CD8-positive, alpha-beta memory T cell (primary cell): ENCODE measurements at places on chromosomes 2 and 18. TPM values are rescaled to one million over a fixed set of nuclear protein-coding genes. Genes with fewer than 3 reads are reported as not detected.

DNA sequence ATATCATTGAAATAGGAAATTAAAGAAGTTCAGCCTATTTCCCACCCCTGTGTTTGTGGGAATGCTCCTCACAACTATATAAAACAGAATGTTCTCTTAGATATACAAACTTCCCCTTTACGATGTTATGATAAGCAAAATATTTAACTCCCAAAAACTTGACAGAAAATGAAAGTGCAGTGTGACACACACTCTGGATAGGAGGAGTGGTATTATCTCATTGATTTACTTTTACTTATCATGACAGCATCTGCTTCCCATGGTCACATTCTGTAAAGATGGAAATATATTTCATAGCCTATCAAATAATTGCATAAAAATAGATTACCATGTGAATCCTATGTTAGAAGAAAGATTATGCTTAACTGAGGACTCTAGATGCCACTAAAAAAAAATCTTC, 96.6 kb upstream of the STK17B start:
- peak overlapping the region; percentile 28 for H3K27ac ChIP-seq
- H3K27me3 ChIP-seq: no peaks in the 10 kb centered on the region
- no peak for DNase-seq

DNA sequence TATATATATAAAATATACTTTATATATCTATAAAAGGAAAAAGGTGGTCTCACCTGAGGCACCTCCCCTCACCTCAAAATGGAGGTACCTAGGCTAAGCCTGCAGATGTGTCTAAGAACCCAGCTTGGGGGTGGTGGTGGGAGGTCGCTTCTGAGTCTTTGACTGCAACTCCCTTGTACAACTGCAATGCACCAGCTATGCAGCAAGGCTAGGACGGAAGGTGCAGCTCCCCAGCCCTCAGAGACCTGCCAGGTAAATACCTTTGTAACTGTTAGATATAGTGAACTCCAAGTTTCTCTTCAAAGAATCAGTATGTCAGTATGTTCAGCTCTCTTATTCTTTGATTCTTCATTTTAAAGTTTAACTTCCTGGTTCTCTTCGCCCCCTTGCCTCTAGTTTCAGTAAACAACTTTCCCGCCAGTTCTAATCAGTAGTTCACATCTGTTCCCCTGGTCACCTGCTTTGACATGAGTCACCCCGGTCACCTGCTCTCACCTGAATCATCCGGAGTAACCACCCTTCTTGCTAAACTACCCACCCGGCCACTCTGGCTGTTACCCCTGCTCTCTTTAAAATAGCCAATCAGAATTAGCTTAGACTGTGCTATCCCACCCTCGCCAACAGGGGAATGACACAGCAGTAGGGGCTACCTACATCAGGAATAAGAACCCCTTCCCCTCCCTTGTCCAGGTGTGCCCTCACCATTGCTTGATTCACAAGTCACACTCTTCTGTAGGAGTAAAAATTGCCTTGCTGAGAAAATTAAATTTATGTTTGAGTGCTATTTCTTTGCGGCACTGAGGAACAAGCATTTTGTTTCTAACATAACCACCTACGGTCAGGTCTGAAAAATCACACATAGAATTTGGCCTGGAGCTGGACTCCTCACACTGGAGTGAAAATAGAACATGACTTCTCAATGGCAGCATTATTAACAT, 24.7 kb upstream of the IMPA2 start:
- no peaks in the 10 kb centered on the region for H3K4me1 ChIP-seq
- no peaks in the 10 kb centered on the region for H3K27me3 ChIP-seq
- no peak overlapping the region for H3K27ac ChIP-seq
- DNase-seq: no peak
- no peaks in the 10 kb centered on the region for H3K36me3 ChIP-seq

GRCh38 chr2:238892796-238893195, 44.9 kb downstream of the TWIST2 start:
- DNase-seq: no peak
- no peaks in the 10 kb centered on the region for H3K4me1 ChIP-seq
- no peak overlapping the region for H3K27ac ChIP-seq
- no peaks in the 10 kb centered on the region for H3K27me3 ChIP-seq

DNA sequence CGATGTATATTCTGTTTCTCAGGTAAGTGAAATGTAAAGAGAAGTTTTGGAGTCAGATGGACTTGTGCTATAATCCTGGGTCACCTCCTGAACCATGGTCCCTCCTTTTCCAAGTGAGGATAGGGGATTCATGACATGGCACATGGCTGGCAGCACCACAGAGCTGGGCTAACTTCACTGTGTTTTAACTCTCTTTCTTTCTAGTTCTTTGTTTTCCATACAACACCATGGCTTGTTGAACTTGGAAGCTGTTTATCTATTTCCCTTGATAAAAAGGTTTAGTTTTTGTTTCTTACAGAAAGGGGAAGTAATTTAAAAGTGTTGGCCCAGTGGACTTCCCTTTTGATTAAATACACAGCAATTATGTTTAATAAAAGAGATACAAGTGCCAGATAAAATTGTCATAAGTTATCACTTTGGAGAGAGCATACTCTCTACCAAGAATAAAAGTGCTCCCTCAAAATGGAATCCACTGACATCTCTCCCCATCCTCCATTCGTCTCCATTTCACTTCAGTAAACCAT, 90.4 kb downstream of the PLCL1 start:
- peaks cover 44% of the 10 kb centered on the region for H3K4me1 ChIP-seq

DNA sequence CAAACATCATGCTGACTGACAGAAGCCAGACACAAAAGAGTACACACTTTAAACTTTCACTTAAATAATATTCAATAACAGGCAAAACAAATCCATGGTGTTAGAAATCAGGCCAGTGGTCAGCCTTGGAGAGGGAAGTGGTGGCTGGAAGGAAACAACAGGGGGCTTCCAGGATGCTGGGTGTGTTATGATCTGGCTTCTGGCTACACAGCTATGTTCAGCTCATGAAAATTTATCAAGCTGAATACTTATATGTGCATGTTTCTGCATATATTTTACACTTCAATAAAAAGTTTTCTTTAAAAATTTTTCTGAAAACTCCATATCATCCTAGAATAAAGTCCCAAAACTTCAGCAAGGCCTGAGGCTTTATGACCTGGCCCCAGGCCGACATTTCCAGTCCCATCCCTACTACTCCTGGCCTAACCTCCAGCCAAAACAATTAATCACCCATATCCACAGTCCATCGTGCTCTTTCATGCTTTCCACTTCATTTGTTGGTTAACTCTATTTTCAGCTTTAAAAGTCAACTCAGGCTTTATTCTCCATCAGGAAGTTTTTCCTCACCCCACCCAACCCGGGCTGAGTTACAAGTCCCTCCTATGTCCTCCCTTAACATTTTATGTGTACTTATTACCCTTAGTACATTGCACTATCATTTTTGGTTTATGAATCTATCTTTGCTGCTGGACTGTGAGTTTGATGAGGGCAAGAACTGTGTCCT, 27.9 kb upstream of the SPTBN1 start:
- H3K27ac ChIP-seq: no peak overlapping the region
- H3K36me3 ChIP-seq: no peaks in the 10 kb centered on the region
- no peak overlapping the region for H3K4me3 ChIP-seq
- no peaks in the 10 kb centered on the region for H3K27me3 ChIP-seq

DNA sequence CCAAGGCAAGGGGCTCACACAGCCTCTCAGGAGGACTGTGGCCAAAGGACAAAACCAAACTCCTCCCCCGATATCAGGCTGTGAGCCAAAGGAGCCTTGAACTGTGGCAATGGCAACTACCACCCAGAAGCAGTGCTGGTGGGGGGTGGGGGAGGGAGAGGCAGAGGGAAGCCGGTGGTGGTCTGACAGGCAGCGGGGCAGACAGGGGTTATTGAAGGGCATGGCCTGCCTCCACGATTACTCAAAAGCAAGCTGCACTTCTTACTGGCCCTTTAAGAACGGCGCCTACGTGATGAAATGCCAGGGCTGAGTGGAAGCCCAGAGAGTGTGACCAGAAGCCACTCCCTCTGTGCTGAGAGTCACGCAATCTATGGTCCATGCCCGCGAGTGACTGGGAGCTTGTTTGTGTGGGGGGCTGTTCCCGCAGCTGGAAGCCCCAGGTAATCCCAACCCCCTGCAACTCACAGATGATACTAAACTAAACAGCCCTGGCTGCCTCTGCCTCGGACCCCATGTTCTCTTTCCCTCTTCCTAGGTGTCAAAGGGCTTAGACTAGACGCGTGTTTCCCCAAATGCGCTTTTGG, 128.2 kb upstream of the CXCR4 start:
- H3K4me1 ChIP-seq: peaks cover 13% of the 10 kb centered on the region
- H3K4me3 ChIP-seq: no peak overlapping the region
- no peaks in the 10 kb centered on the region for H3K27me3 ChIP-seq
- no peaks in the 10 kb centered on the region for H3K36me3 ChIP-seq
- DNase-seq: no peak
- H3K27ac ChIP-seq: no peak overlapping the region

GRCh38 chr2:143068509-143068908, 60.7 kb upstream of the ARHGAP15 start:
- DNase-seq: no peak
- no peaks in the 10 kb centered on the region for H3K4me1 ChIP-seq
- H3K27ac ChIP-seq: no peak overlapping the region
- no peaks in the 10 kb centered on the region for H3K27me3 ChIP-seq
- no peak overlapping the region for H3K4me3 ChIP-seq

GRCh38 chr2:238635647-238636051, 208.9 kb downstream of the ASB1 start:
- H3K4me1 ChIP-seq: no peaks in the 10 kb centered on the region
- no peak overlapping the region for H3K4me3 ChIP-seq
- no peak for DNase-seq
- H3K27ac ChIP-seq: no peak overlapping the region

GRCh38 chr2:25381502-25381901, 39.8 kb upstream of the DNMT3A start:
- H3K36me3 ChIP-seq: no peaks in the 10 kb centered on the region
- H3K4me3 ChIP-seq: no peak overlapping the region
- DNase-seq: no peak

GRCh38 chr2:241803387-241804325, 5.3 kb upstream of the NEU4 start:
- H3K36me3 ChIP-seq: no peaks in the 10 kb centered on the region
- peak; percentile 62 for DNase-seq
- H3K27ac ChIP-seq: peak overlapping the region; percentile 61
- no peaks in the 10 kb centered on the region for H3K27me3 ChIP-seq

- no peak overlapping the region for H3K4me3 ChIP-seq
- no peak for DNase-seq
- no peaks in the 10 kb centered on the region for H3K36me3 ChIP-seq
- H3K4me1 ChIP-seq: no peaks in the 10 kb centered on the region
- no peak overlapping the region for H3K27ac ChIP-seq
Observed at GRCh38 chr2:25420820-25421237, 79.1 kb upstream of the DNMT3A start.

GRCh38 chr2:68196120-68196716, 38.5 kb downstream of the PNO1 start:
- H3K4me1 ChIP-seq: peaks cover 24% of the 10 kb centered on the region
- H3K4me3 ChIP-seq: no peak overlapping the region
- no peaks in the 10 kb centered on the region for H3K36me3 ChIP-seq
- H3K27ac ChIP-seq: no peak overlapping the region
- no peaks in the 10 kb centered on the region for H3K27me3 ChIP-seq
- peak; percentile 25 for DNase-seq

DNA sequence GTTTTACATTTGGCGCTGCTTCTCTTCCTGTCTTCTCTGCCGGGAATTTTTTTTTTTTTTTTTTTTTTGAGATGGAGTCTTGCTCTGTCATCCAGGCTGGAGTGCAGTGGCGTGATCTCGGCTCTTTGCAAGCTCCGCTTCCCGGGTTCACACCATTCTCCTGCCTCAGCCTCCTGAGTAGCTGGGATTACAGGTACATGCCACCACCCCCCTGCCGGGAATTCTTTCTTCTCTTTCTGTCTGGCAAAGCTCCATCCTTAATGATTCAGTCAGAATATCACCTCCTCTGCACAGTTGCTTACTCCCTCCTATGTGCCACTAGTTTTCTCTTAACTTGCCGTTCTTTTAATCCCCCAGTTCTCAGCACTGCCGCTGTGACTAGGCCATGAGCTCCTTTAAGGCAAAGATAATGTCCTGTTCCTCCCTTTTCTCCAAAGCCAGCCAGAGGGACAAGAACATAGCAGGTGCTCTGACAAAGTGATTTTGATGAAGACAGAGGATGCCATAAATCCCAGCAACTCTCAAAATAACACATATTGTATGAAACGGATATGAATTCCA, 112.1 kb upstream of the LRATD1 start:
- H3K27ac ChIP-seq: no peak overlapping the region
- H3K4me3 ChIP-seq: no peak overlapping the region
- no peaks in the 10 kb centered on the region for H3K4me1 ChIP-seq
- H3K36me3 ChIP-seq: no peaks in the 10 kb centered on the region
- DNase-seq: no peak
- no peaks in the 10 kb centered on the region for H3K27me3 ChIP-seq

DNA sequence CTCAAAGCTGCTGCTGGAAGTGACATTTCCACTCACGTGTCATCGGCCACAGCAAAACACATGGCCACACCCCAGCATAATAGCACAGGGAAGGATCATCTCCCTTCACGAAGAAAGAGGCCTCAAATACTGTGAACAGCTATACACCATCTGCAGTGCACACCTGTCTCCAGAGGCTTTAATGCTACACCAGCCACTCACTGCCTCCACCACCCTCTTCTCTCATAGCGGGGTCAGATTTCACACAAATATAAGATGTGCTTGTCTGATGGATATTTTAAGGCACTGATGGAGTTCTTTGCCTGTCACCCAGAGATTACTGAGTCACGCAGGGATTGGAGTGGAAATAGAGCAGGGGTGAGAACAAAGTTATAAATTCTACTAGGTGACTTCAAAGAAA, 374.0 kb downstream of the ZNF516 start:
- H3K27me3 ChIP-seq: no peaks in the 10 kb centered on the region
- no peak for DNase-seq
- no peak overlapping the region for H3K27ac ChIP-seq
- H3K4me3 ChIP-seq: no peak overlapping the region

- no peaks in the 10 kb centered on the region for H3K4me1 ChIP-seq
- H3K4me3 ChIP-seq: no peak overlapping the region
- H3K36me3 ChIP-seq: no peaks in the 10 kb centered on the region
- no peaks in the 10 kb centered on the region for H3K27me3 ChIP-seq
Observed at GRCh38 chr2:178238154-178238521, 43.8 kb downstream of the OSBPL6 start.

GRCh38 chr2:20092226-20092900, 40.9 kb upstream of the LAPTM4A start:
- H3K36me3 ChIP-seq: no peaks in the 10 kb centered on the region
- DNase-seq: no peak
- no peak overlapping the region for H3K4me3 ChIP-seq
- no peak overlapping the region for H3K27ac ChIP-seq

COL5A2 gene
- total RNA-seq: 0.66 TPM

GPR45 gene
- not detected for total RNA-seq

FOXI3 gene
- not detected for total RNA-seq

PROC gene
- total RNA-seq: not detected

SERPINB13 gene
- total RNA-seq: not detected

GFPT1 gene
- 40.0 TPM for total RNA-seq

GLI2 gene
- not detected for total RNA-seq
